ENCODE measurements at places on chromosomes 2 and 18.

- no peak for DNase-seq
Measured at GRCh38 chr18:48455555-48456478, 46.6 kb upstream of the ZBTB7C start.

GRCh38 chr2:145751629-145752028, 1231.7 kb upstream of the ZEB2 start:
- DNase-seq: no peak

DNA sequence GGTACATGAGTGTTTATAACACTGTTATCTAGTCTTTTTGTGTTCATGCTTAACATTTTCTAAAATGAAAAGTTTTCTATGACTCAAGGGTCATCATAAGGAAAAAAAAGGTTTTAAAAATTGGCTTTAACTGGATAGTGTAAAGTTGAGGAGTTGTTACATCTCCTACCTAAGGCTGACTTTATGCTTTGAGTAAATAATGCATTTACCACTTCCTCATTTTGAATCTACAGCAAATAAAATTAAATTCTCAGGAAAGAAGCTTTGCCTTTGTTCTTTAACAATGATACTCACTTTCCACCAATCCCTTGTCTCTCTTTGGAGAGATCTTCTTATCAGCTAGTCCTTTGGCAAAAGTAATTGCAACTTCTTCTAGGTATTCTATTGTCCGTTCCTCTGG, 29.7 kb downstream of the HADHA start:
- DNase-seq: no peak

DNA sequence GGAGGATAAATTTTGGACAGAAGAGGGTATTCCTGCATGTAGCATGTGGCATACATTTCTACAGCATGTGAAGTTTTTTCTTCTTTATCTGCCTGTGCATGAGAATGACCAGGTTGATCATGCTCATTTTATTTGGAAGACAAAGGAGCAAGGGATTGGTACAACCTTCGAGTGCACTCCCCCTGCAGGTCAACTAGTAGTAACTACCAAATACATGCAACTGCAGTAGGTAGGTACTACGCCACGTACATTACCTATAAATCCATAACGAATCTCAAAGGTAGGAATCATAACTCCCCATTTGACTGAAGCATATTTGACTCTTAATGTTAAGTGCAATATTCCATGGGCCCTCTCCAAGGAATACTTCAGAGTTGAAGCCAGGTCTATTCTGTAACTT, 763.9 kb downstream of the TSN start:
- no peak for DNase-seq

- no peak for DNase-seq
Measured at GRCh38 chr2:234444893-234445292, 52.0 kb downstream of the ARL4C start.

DNA sequence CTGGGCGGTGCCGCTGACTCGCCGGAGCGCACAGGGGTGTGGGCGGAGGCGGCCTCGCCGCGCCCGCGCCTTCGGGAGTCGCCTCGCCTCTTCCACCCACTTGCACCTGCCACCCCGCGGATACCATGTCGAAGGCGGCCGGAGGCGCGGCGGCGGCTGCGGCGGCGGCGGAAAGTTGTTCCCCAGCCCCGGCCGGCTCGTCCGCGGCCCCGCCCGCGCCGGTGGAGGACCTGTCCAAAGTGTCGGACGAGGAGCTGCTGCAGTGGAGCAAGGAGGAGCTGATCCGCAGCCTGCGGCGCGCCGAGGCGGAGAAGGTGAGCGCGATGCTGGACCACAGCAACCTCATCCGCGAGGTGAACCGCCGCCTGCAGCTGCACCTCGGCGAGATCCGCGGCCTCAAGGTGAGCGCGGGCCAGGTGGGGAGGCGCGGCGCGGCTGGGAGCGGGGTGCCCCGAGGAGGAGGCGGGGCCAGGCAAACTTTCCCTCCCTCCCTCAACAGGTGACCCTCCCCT, 766 bp downstream of the CCDC85A start:
- DNase-seq: no peak

DNA sequence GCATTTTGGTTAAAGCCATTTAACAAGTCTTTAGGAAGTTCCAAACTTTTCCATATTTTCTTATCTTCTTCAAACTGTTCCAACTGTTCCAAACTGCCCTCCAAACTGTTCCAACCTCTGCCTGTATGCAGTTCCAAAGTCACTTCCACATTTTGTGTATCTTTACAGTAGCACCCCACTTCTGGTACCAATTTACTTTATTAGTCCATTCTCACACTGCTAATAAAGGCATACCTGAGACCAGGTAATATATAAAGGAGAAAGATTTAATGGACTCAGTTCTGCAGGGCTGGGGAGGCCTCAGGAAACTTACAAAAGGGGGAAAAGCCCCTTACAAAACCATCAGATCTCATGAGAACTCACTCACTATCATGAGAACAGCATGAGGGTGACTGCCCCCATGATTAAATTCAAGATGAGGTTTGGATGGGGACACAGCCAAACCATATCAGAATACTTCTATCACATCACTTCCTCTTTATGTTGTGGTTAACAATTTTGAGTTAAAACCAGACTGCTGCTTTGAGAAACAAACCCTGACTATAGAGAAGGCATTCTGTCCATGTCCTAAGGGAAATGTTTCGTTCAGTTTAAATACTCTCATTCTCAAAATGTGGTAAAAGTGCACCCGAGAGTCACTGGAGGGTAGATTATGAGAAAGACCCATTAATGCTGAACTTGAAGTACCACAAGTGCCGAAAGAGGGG, 11.0 kb downstream of the IL18R1 start:
- no peak for DNase-seq

GRCh38 chr18:74294526-74294925, 2.8 kb upstream of the CYB5A start:
- no peak for DNase-seq

DNA sequence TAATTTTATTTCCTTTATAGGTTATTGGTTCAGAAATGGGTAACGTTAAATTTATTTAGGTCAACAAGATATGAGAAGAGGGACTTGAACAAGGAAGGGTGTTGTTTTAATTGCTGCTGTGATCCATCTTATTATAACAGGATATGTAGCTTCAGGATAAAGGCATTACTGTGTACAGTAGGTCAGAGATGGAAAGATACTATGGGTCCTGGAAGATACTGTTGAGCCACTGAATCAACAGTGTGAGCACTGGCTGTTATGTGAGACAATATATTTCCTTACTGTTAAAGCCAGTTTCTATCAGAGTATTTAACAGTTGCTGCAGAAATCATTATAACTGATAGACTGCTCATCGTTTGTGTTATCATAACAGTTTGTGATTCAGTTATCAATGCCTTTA, 414.7 kb downstream of the THSD7B start:
- no peak for DNase-seq

DNA sequence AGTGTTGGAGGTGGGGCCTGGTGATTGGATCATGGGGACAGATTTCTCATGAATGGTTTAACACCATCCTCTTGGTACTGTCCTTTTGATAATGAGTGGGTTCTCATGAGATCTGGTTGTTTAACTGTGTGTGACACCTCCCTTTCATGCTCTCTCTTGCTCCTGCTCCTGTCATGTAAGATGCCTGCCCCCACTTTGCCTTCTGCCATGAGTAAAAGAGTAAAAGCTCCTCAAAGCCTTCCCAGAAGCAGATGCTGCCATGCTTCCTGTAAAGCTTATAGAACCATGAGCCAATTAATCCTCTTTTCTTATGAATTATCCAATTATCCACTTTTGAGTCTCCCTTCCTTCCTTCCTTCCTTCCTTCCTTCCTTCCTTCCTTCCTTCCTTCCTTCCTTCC, 317.7 kb downstream of the RDH14 start:
- no peak for DNase-seq

DNA sequence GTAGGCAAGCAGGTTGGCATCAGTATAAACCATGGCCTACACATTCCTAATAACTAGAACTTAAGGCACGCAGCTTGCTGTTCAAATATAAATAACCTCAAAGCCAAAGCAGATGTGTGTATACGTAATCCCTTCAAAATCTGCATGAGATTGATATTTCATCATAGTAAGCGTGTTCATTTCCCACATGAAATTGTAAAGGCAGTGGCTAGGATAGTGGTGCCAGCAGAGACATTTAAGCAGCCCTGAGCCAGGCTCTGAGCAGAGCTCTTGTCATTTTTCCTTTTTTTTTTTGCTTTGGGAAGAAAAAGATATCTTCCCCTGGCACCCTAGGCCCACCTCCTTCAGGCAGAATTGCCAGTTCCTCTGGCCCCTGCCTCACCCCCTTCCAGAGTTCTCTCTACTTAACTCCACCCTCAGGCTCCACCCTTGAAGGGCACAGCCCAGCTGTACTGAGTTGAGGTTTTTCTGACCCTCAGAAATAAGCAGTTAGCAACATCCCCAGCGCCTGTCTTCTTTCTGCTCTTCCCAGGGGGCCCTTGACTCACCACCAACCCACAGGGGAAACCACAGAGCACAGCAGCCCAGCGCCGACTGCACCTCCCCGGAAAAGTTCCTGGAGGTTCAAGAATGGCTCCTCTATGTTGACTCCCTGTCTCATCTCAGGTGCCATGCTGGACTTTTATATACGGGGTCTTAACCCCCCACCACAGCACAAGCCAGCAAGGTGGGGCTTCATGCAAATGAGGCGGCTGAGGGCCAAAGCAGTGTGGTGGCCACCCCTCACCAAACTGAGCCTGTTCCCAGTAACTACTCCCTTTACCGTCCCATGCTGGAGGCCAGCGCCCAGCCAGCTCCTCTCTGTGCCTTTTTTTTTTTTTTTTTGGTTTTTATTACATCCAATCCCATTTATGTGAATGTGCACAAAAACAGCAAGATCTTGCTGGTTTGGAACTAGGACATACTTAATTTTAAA, 84.7 kb downstream of the EHD3 start:
- DNase-seq: no peak

- DNase-seq: no peak
Measured at GRCh38 chr2:24907116-24907515, 12.9 kb downstream of the ADCY3 start.

DNA sequence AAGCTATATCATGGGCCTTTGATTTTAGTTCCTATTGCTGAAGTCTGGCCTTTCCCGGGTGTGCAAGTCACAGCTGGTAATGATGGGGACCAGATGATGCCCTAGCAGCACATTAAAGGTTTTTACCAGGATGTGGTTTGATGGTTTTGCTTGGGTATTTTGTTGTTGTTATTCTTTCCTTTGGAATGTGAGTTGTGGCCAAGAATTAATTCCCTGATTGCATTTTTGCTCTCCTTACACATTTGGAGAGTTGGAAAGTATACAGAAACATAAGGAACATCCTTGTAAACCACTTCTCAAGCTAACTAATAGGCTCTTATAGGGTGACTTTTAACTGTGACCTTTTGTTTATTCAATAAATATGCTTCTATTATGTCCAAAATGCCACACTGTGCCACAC, 154.1 kb upstream of the MMADHC start:
- no peak for DNase-seq

- no peak for DNase-seq
Measured at GRCh38 chr2:182300608-182301007, 126.2 kb downstream of the PDE1A start.

- no peak for DNase-seq
Measured at GRCh38 chr18:69588301-69588700, 187.6 kb downstream of the DOK6 start.

DNA sequence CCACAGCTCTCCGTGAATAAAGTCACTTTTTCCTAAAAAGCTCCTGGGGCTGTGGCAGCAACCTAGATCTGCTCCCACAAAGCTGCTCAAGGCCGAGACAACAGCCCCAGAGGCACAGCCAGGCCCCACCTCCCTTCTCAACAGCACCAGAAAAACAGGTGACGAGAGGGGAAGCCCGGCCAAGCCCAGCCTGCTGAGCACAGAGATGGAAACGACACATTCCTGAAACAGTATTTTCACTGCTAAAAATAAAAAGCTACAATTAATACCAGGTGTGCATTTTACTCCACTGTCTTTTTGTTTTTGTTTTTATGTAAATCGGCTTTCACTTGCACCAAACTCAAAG, 199.3 kb downstream of the HDAC4 start:
- no peak for DNase-seq

GRCh38 chr2:69046221-69046662, 33.3 kb downstream of the ANTXR1 start:
- no peak for DNase-seq

- DNase-seq: no peak
Measured at GRCh38 chr2:72744049-72744448, 81.8 kb downstream of the EXOC6B start.

DNA sequence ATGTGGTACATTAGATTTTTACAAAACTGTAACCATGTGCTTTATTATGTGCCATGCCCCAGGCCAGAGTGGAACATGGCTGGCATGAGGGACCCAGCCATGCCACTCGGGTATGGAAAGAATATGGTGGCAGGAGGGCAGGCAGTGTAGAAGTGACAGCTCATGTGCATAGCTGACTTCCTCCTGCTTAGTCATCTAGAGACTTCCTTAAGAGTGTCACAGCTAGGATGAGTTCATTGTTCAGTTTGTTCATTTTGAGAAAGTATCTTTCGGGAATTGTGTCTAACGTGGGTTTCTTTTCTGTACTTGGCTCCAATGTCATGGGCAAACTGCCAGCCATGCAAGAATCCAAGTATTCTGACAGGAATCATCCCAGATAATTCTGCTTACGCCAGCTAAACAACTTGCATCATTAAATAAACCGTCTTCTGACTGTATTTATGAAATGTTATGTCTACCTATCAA, 94.3 kb upstream of the ITGB6 start:
- no peak for DNase-seq

- no peak for DNase-seq
Measured at GRCh38 chr2:42957109-42957860, 164.9 kb upstream of the HAAO start.

DNA sequence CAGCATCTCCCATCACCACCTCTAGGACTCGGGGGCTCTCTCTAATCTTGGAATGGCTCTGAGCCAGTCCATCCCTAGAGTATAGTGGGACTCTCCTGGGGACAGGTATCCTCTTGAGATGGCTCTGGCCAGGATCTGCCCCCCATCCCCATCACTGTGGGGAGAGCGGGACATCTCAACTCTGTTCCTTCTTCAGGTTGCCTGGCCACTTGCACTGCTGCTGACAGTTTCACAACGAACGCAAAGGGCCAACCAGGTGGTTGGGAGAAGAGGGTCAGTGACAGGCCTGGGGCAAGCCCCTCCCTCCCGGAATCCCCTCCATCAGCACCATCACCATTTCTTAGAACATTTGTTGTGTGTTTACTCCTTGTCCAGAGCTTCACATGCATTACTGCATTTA, 62.6 kb downstream of the CIB4 start:
- DNase-seq: no peak

DNA sequence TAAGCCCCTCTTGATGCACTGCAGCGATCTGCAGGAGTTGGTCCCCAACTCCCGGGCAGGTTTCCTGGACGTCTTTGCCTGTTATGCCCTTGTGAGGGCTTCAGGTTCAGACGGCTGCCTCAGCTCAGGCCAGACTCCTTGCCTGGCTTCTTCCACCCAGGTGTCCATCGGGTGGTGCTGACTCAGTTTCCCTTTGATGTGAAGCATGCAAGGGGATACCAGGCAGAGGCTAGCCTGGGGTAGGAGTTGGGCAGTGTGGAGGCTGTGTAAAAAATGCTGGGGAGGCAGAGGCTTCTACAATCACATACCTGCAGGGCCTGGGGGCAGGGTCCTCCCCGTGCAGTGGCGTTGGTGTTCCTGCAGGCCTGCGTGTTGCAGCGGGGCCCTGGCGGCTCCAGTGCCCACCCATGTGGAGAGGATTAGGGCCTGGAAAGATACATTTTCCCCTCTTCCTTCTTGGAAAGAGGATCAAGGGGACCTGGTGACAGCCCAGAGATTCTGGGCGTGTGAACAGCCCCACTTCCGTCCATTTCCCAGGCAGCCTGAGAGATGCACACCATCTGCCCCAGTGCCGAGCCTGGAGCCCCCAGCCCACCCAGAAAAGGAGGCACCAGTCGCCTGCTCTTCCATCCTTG, 338.3 kb downstream of the DYSF start:
- DNase-seq: no peak
